NT2/D1 (cell line): ENCODE measurements at places on chromosomes 1 and 21.

- DNase-seq = no peak
Observed at GRCh38 chr1:201598396-201598795, 59.5 kb downstream of the NAV1 start.

GRCh38 chr1:44717653-44718052 lies 13.3 kb downstream of the RNU5D-1 start:
- no peak for DNase-seq

GRCh38 chr1:235047331-235047871 lies 81.2 kb downstream of the TOMM20 start:
- no peak for DNase-seq

- DNase-seq = peak; percentile 87
Observed at GRCh38 chr1:52842643-52843310, at the start of gene ZYG11A. Gene ZYG11A (plus strand): TSS chr1:52842760. CDS start chr1:52842884, 124 bp downstream.

GRCh38 chr1:40451238-40451585 lies 936 bp downstream of the ZFP69B start:
- DNase-seq = no peak

DNA sequence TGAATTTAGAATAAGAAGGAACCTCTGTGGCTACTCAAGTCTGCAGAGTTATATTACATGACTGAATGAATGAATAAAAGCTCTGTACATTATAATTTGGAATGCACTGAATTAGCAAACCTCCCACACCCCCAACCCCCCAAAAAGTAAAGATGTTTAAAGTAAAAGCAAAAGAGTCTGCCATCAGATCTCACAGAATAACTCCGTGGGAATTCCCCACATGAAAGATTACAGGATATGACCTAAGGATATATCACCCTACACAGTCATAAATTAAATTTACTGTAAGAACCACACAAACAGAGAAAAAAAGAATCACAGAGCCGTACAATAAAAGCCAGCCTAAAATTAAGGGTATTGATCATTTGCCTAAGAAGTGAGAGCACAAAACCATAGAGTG lies 587.3 kb downstream of the PTPRC start:
- DNase-seq = no peak

DNA sequence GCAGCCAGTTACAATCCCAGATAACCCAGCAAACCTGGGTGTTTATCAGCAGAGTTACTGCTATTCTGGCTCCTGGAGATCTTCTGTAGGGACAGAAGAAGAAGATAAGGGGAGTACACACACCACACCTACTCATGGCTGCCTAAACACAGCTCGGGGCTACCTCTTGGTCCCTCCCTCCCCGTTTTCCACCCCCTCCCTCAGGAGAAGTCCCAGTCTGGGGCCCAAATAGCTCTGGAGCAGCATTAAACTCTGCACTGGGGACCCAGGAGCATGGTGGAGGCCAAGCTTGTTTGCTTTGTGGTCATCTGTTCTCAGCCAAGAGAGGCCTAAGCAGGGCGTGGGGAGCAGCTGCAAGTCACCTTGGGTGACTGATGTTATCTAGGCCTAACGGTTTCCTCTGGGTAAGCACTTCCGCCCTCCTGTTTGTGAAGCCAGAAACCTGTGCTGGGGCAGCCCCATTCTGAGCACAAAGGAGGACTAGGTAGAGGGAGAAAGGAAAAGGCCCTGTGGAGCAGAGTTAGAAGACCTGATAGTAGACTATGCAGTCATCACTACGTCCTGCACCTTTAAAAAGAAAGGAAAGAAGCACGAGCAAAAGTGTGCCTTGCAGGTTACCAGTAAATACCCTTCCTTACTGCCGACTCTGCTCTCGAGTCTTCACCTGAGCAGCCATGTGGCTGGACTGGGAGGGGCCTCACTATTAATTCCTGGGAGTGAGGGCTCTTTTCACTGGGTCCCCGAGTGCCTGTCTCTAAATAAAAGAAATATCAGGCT lies 2.0 kb upstream of the RCSD1 start:
- no peak for DNase-seq

DNA sequence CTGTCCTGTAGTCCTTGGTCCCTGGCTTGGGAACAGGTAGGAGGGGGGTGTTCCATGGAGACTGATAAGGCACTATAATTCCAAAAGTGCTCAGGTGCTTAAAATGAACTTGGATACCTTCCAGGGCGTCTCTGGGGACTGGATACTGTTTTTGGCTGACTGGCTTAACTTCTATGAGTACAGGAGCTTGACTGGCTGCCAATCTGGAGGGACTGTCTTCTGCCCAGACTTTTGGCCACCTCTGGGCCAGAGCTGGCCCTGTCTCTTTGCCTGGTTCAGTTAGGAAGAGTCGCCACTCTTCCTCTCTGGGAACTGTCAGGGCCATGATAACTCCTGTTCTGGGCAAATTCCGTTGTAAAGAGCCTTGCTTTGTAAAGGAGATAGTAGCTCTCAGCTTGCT lies 407.0 kb downstream of the TGFB2 start:
- no peak for DNase-seq

DNA sequence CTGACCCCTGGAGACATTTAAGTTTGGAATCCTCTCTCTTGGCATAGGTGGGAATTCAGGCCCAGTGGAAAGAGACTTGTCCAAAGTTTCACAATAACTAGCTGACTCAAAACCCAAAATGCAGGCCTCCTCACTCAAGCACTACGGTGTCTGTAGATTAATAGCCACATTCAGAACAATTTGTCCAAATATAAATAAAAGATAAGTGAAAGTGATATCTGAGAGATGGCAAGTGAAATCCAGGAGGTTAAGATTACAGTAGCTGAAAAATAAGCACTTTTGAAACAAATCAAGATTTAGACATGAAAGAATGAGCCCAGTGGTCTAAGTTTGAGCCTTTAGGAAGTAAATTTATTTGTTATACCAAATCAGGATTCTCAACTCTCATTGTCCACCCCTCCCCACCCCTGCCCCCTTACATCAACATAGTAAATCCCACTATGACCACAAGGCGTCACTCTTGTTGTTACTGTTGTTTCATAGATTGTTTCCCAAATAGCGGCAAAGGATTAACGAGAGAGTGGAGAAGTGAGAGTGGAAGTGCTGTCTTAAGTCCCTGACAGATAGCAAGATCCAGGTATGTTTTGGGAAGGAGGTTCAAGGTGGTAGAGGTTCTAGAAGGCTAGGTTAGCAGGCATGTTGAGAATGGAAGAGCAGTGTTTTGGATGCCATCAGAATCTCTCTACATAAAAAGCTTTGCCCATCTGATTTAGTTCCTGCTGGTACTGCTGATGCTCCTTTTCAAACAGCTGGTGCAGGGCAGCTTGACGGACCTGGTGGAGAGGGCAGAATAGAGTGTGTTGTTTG lies 7.1 kb upstream of the TPM3 start:
- no peak for DNase-seq

DNA sequence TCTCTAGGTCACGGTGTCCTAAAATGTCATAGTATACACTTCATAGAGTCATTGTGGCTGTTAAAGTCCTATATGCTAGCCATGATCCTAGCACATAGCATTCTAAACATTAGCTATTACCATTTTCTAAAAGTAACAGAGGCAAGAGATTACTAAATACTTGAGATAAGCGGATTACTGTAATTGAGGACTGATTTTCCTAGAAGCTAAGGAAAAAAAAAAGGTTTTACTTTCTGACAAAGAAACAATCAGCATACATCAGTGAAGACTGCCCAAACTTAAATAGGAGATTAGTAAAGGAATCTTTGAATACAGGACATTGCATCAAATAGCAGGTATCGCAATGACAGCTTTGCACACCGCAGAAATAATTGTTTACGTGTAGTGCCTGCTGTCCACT lies 91.3 kb upstream of the HNRNPU start:
- no peak for DNase-seq

GRCh38 chr1:181038399-181038873 lies 4.7 kb downstream of the MR1 start:
- DNase-seq = peak; percentile 87
